A673 (cell line): ENCODE measurements at places on chromosomes 2 and 18. TPM values are rescaled to one million over a fixed set of nuclear protein-coding genes. Genes with fewer than 3 reads are reported as not detected.

DNA sequence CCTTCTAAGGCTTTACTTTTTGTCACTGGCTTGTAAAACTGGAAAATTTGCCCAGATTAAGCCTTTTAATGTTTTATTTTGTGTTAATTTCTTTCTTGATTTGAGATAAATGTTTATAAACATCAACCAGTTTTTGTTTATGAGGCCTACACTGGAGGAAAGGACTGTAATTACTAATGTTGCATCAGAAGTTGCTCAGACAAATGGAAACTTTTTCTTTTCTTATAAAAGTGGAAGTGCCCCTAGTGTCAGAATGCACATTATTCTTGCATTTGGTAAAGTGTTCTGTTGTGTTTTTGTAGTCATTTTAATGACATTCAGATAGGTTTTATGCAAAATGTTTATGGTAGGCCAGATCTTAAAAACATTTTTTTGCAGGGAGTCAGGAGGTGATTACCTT is 25.3 kb downstream of the LCLAT1 start:
- H3K4me3 ChIP-seq, result no peak overlapping the region
- no peak for DNase-seq
- H3K27ac ChIP-seq, result peak overlapping the region; percentile 40
- no peaks in the 10 kb centered on the region for H3K27me3 ChIP-seq
- H3K4me1 ChIP-seq, result peaks cover 11% of the 10 kb centered on the region

DNA sequence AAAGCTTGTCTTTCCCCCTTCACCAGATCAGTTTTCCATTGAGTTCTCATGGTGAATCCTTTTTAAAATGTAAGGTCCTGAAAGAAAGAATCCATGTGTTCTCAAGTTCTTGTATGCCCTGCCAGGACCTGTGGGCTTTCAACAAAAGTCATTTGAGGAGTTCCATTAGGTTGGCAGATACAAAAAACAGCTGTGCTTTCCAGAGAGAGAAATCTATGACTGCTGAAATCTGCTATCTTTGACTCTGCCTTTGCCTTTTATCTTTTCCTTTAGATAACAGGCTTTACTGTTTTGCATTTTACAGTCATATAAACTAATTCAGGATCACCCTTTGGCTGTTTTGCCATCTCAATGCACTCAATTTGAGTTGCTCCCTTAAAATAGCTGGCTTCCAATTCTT is 59.7 kb downstream of the CXCR4 start:
- no peak for DNase-seq
- no peaks in the 10 kb centered on the region for H3K27me3 ChIP-seq
- no peak overlapping the region for H3K27ac ChIP-seq
- no peak overlapping the region for H3K4me3 ChIP-seq
- H3K4me1 ChIP-seq, result no peaks in the 10 kb centered on the region

GRCh38 chr2:142484111-142484510 is 353.3 kb upstream of the LRP1B start:
- no peaks in the 10 kb centered on the region for H3K27me3 ChIP-seq
- H3K4me3 ChIP-seq, result no peak overlapping the region
- no peak for DNase-seq
- no peaks in the 10 kb centered on the region for H3K4me1 ChIP-seq

GRCh38 chr2:156445296-156446220 is 9.4 kb downstream of the GPD2 start:
- no peaks in the 10 kb centered on the region for H3K27me3 ChIP-seq
- no peaks in the 10 kb centered on the region for H3K4me1 ChIP-seq
- H3K27ac ChIP-seq, result no peak overlapping the region
- H3K36me3 ChIP-seq, result no peaks in the 10 kb centered on the region
- no peak overlapping the region for H3K4me3 ChIP-seq

GRCh38 chr2:231611273-231612108 is 18.8 kb downstream of the TEX44 start:
- no peaks in the 10 kb centered on the region for H3K36me3 ChIP-seq
- H3K4me1 ChIP-seq, result peaks cover 27% of the 10 kb centered on the region
- no peak overlapping the region for H3K4me3 ChIP-seq
- peak; percentile 35 for DNase-seq

GRCh38 chr2:56464066-56464465 is 280.3 kb downstream of the CCDC85A start:
- H3K4me1 ChIP-seq, result no peaks in the 10 kb centered on the region
- H3K27me3 ChIP-seq, result no peaks in the 10 kb centered on the region
- H3K4me3 ChIP-seq, result no peak overlapping the region
- H3K36me3 ChIP-seq, result no peaks in the 10 kb centered on the region

DNA sequence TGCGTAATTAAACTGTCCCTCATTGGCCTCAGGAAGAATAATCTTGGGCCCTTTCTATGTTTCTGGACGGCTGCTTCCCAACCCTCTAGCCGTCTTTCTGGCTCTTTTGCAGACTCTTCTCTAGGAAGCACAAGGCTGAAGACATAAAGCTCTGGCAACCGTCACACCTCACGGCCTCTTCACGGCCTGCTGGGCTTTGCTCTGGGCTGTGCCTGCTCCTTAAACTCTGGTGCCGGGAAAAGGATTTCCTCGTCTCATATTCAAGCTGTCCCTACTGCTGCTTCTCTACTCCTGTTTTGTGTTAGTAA is 36.0 kb upstream of the WIPF1 start:
- H3K27ac ChIP-seq, result no peak overlapping the region
- H3K4me3 ChIP-seq, result no peak overlapping the region
- H3K4me1 ChIP-seq, result no peaks in the 10 kb centered on the region
- DNase-seq, result no peak

DNA sequence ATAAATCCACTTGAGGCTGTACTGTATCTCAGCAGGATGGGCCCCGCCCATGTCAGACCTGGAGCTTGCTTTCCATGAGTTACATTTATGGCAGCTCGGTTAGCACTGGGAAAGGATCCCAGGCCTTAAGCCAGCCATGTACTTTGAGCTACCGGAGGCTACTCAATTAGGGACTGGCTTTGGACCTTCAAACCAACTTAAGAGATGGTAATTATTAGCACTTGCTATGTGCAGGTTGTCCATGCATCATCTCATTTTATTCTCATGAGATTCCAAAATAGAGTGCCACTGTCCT is 64.4 kb downstream of the ACTR2 start:
- no peaks in the 10 kb centered on the region for H3K27me3 ChIP-seq
- H3K27ac ChIP-seq, result no peak overlapping the region
- no peak for DNase-seq
- H3K4me3 ChIP-seq, result no peak overlapping the region
- H3K4me1 ChIP-seq, result no peaks in the 10 kb centered on the region
- no peaks in the 10 kb centered on the region for H3K36me3 ChIP-seq

- H3K27ac ChIP-seq, result no peak overlapping the region
- H3K4me1 ChIP-seq, result no peaks in the 10 kb centered on the region
- DNase-seq, result no peak
- H3K27me3 ChIP-seq, result peaks cover 4% of the 10 kb centered on the region
Measured at GRCh38 chr2:60339286-60339685, 214.2 kb downstream of the BCL11A start.

GRCh38 chr2:128504246-128505149 is 185.8 kb upstream of the HS6ST1 start:
- no peaks in the 10 kb centered on the region for H3K4me1 ChIP-seq
- H3K36me3 ChIP-seq, result no peaks in the 10 kb centered on the region
- no peak overlapping the region for H3K4me3 ChIP-seq
- no peak for DNase-seq
- no peak overlapping the region for H3K27ac ChIP-seq
- H3K27me3 ChIP-seq, result no peaks in the 10 kb centered on the region

- H3K27ac ChIP-seq, result no peak overlapping the region
- no peak overlapping the region for H3K4me3 ChIP-seq
- H3K27me3 ChIP-seq, result no peaks in the 10 kb centered on the region
- no peak for DNase-seq
- no peaks in the 10 kb centered on the region for H3K36me3 ChIP-seq
- H3K4me1 ChIP-seq, result no peaks in the 10 kb centered on the region
Measured at GRCh38 chr2:240231838-240232244, 91.4 kb upstream of the OTOS start.

DNA sequence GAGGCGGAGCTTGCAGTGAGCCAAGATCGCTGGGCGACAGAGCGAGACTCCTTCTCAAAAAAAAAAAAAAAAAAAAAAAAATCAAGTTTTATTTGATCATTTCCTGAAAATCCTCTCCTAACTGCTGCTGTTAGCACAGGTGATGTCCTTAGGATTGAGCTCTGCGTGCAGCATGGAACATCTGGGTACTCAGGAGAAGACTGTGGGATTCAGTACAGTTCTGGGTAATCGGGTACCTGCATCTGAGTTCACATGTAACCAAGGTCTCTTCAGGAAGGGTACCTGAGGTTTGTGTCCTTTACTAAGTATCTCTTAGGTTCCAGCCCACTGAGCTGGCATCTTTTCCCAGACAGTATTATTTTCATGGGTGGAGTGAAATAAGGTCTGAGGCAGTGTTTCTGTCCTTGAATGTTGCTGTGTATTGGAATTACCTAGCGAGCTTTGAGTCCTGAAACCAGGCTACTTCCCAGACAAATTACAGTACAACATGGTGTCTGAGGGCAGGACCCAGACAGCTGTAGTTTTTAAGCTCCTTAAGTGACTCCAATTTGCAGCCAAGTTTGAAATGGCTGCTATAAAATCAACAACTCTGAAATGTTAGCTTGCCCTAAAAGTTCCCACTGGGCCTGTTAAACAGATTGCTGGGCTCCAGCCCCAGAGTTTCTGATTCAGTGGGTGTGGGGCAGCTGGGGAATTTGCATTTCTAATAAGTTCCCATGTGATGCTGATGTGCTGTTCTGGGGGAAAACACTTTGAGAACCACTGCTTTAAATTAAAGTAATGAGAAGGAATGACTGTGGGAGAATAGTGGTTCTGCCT is 120.5 kb downstream of the PMAIP1 start:
- H3K36me3 ChIP-seq, result no peaks in the 10 kb centered on the region
- peak overlapping the region; percentile 6 for H3K27ac ChIP-seq
- peaks cover 40% of the 10 kb centered on the region for H3K4me1 ChIP-seq
- H3K4me3 ChIP-seq, result no peak overlapping the region

DNA sequence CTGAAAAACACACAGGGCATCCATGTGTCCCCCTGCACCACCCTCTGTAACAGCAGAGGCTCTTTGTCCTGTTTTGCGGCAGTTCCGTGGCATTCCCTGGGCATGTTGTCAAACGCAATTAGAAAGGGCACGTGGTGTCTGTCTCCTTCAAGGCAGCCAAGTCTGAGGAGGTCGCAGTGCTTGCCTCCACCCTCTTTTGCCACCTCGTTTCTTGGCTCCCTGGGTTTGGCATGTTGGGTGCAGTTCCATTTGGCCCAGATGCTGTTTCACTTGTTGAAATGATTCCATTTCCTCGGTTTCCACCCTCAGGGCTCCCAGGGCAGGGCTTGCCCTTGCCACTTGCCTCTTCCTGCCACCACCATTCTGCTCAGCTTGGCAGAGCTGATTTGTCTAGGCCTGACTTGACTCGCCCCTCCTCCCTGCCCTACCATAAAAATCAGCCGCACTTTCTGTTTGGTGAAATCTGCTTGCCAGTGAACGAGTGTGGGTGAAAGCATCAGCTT is 12.4 kb downstream of the CCL20 start:
- no peaks in the 10 kb centered on the region for H3K4me1 ChIP-seq
- H3K27me3 ChIP-seq, result no peaks in the 10 kb centered on the region
- DNase-seq, result no peak
- H3K27ac ChIP-seq, result no peak overlapping the region

DNA sequence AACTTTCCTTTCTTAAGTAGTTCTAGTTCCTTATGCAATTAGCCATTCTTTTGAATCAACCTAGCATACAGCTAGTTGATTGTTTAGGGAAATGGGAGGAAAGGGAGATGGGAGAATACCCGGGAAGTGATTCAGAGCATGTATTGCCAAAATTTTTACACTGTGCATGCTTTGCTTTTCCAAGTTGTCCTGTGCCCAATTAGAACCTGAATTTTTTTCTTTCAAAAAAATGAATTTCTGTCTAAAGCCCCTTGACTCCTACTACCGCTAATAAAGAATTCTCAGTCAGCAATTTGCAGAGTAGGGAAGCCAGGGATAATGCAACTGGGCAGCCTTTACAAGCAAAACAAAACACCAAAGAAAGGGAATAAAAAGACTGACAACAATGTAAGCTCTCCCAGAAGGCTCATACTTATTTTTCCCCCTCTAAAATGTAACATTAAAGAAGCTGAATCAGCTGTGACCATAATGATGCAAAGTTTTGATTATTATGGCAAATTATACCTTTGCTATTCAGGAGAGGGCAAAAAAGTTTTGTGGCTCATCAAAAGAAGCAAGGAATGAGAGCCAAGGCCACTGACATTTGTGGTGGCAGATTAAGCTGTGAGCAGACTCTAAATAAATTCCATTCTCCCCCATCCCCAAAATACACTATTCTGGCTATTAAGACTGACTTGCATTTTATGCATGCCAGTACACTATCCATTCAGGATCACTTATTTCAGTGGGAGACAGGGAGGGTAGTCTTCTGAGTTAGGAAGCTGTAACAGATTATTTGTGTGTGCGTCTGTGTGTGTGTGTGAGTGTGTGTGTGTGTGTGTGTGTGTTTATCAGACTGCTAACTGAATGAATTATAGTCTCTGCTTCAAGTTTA is 174.3 kb downstream of the ERBB4 start:
- H3K27me3 ChIP-seq, result no peaks in the 10 kb centered on the region
- H3K27ac ChIP-seq, result peak overlapping the region; percentile 48
- peak overlapping the region; percentile 13 for H3K4me3 ChIP-seq
- peak; percentile 48 for DNase-seq

DNA sequence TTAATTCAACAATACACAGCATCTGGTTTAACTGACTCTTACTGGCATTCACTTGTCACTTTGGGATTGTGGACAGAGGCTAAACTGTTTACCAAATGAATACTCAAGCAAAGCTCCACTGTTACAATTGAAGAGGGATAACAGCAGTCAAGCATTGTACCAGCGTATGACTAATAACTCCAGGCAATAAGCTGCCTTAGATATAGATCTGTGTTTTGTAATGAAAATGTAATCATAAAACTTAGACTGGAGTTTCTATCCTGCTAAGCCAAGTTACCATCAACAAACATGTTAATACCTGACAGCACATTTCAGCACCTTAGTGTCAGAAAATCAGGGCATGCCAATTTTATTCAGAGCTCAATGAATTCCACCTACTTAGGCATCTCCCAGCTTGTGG is 889.5 kb downstream of the EPHA4 start:
- H3K36me3 ChIP-seq, result no peaks in the 10 kb centered on the region
- no peaks in the 10 kb centered on the region for H3K27me3 ChIP-seq
- no peak for DNase-seq
- no peak overlapping the region for H3K4me3 ChIP-seq
- no peak overlapping the region for H3K27ac ChIP-seq

Gene TSPYL6
- not detected in 2 replicates for total RNA-seq

Gene LCT
- total RNA-seq, result 0.37 and 0.39 TPM in 2 replicates

Gene GALNT5
- total RNA-seq, result not detected in 2 replicates
